NCI-H446 (cell line): ENCODE measurements at places on chromosomes 6 and 20.

DNA sequence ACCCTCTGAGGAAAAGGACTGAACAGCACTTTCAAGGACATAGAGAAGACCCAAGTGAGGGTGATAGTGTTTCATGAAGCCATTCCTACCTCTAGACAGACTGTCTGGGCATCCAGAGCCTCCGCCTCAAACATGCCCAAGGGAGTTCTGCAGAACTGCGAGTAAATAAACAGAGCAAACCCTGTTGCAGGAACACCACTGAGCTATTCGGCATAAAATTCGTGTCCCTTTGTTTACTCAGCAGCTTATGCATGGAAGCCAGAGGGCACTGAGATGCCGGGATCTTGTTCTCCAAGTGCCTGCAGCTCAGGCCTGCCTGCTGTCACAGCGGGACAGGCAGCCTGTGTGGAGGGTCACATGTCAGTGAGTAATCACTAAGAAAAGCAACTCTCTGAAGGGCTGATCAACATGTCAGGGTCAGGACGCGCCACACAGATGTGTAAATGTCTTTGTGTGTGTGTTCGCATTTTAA is 164.9 kb upstream of the HEY2 start:
- peak; percentile 11 for DNase-seq

- DNase-seq: peak; percentile 44
Measured at GRCh38 chr20:58688840-58689239, 3.8 kb upstream of the NPEPL1 start.

- no peak for DNase-seq
Measured at GRCh38 chr6:37938909-37939308, 119.4 kb downstream of the ZFAND3 start.

DNA sequence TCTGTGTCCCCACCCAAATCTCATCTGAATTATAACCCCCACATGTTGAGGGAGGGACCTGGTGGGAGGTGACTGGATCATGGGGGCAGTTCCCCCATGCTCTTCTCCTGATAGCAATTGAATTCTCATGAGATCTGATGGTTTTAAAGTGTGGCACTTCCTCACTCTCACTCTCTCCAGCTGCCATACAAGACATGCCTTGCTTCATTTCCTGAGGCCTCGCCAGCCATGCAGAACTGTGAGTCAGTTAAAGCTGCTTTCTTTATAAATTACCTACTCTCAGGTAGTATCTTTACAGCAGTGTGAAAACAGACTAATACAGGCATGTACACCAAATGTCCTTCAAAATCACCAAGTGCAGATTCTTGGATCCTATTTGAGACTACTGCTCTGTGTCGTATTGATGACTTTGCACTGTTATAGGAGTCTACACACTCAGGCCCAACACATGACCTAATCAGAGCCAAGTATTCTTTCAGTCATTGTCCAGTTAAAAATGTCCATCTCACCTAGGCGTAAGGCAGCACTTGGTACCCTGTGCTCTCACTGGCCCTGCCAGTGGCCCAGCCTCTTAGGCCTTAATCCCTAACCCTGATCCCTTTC is 52.8 kb upstream of the UST start:
- no peak for DNase-seq

GRCh38 chr6:17047889-17048288 is 54.0 kb upstream of the STMND1 start:
- no peak for DNase-seq

DNA sequence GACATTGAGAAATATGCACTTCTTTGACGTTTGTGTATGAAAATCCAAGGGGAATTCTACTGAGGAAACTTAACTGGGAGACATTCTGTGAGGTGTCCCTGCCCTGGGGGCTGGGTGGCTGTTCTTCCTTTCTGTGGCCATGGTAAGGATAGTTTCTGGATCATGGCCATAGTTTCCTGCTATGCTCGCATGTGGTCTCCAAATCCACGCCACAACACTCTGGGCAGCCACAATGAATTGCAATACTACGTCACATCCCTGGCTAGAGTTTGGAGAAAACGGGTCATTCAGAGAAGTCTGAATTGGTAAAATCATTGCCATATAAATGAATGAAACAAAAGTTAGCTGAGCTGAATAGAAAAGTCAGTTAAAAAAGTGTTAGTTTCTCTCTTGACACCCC is 230.6 kb downstream of the UTRN start:
- no peak for DNase-seq

DNA sequence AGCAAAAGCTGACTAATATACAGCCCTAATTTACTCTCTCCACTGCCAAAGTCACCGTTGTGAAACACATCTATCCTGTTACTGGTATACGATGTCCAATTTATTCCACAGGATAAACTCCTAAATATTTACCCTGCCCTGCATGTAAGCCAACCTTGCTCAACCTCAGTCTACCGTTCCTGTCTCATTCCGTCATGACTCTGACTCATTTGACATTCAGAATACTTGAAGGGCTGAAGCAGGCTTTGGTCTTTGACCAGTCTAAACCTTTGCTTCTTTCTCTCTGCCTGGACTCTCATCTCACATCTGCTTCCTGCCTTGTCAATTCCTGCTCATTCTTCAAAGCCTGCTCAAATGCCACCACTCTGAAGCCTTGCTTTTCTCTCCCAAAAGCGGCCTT is 157.5 kb downstream of the SCP2D1 start:
- DNase-seq: no peak

DNA sequence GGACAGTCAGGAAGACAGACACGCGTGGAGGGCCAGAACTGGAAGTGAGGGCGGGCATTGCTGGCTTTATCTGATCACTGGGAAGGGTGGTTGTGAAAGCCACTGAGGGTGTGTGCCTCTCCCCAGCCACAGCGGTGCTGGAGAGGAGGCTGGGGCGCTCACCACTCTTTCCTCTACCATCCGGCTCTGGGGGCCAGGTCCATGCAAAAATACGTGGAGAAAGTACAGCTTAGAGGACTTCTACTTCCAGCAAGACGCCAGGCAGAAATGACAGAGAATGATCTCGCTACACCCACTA is 148.8 kb upstream of the RPS6KA2 start:
- DNase-seq: no peak

DNA sequence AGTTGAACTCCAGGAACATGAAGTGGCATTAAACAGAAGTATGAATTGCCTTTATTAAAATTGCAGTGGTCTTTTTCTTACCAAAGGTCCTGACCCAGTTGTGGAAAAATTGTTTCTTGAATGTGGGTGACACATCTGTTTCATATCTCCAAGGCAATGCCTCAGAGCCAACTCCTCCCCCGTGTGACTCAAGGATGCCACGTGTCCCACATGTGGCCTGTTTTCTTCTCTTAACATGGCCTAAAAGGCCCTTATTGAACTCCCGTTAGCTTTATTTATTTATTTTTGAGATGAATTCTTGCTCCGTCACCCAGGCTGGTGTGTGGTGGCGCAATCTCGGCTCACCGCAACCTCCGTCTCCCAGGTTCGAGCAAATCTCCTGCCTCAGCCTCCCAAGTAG is 128.4 kb upstream of the ESR1 start:
- DNase-seq: no peak

- no peak for DNase-seq
Measured at GRCh38 chr6:7156643-7157278, 49.0 kb downstream of the RREB1 start.

- DNase-seq: no peak
Measured at GRCh38 chr6:76035713-76036112, 36.7 kb downstream of the IMPG1 start.

- peak; percentile 94 for DNase-seq
Measured at GRCh38 chr6:96015518-96016333, at the start of gene FUT9. Gene FUT9 (plus strand): TSS chr6:96015974. CDS start chr6:96203156, 187,182 bp downstream.

GRCh38 chr6:107115695-107116327 is 496 bp upstream of the BEND3 start:
- DNase-seq: peak; percentile 67
